ENCODE measurements at places on chromosomes 11 and 22. TPM values are rescaled to one million over a fixed set of nuclear protein-coding genes. Genes with fewer than 3 reads are reported as not detected.

The MGAT3 gene
- total RNA-seq, result 0.89 TPM

The KCNK7 gene
- total RNA-seq, result not detected

The JRKL gene
- 4.9 TPM for total RNA-seq

The DKK3 gene
- total RNA-seq, result 63.3 TPM

The APOBEC3H gene
- not detected for total RNA-seq

The CDC42EP2 gene
- total RNA-seq, result 15.1 TPM

The STX5 gene
- 37.4 TPM for total RNA-seq

The NAALADL1 gene
- total RNA-seq, result 1.3 TPM

The APOA5 gene
- total RNA-seq, result not detected

The HBD gene
- not detected for total RNA-seq

The OR4D5 gene
- not detected for total RNA-seq

The ART1 gene
- total RNA-seq, result not detected

The HORMAD2 gene
- not detected for total RNA-seq

The C11orf65 gene
- not detected for total RNA-seq

The DEFB131B gene
- total RNA-seq, result not detected

The OR52E8 gene
- not detected for total RNA-seq

The SMC1B gene
- total RNA-seq, result not detected

The KCNJ1 gene
- total RNA-seq, result not detected

The TLCD5 gene
- 3.9 TPM for total RNA-seq

The GRK2 gene
- 131 TPM for total RNA-seq

The BIK gene
- total RNA-seq, result 13.5 TPM

The MFRP gene
- total RNA-seq, result not detected

The OSM gene
- 1.3 TPM for total RNA-seq

The HBB gene
- 202 TPM for total RNA-seq

The RPS6KA4 gene
- total RNA-seq, result 81.1 TPM

The KDM4D gene
- not detected for total RNA-seq

The TSPAN4 gene
- 29.7 TPM for total RNA-seq

The ALX4 gene
- not detected for total RNA-seq

The GUCY1A2 gene
- total RNA-seq, result 6.1 TPM

The NXPE2 gene
- total RNA-seq, result not detected

The COX8A gene
- 523 TPM for total RNA-seq

The NRXN2 gene
- not detected for total RNA-seq

The ROBO4 gene
- total RNA-seq, result 43.3 TPM

The OR8G1 gene
- not detected for total RNA-seq

The SCGB2A2 gene
- not detected for total RNA-seq

The SLC5A12 gene
- total RNA-seq, result 2.2 TPM

The NFAM1 gene
- 18.1 TPM for total RNA-seq

The RGL4 gene
- not detected for total RNA-seq

The CEND1 gene
- total RNA-seq, result not detected

The POU2AF3 gene
- 0.58 TPM for total RNA-seq

The SOX10 gene
- not detected for total RNA-seq

The APOBEC3C gene
- 11.6 TPM for total RNA-seq

The KCTD14 gene
- 2.3 TPM for total RNA-seq

The ACRV1 gene
- total RNA-seq, result not detected

The C11orf16 gene
- total RNA-seq, result not detected

The KCNJ4 gene
- not detected for total RNA-seq

The SYT9 gene
- 0.73 TPM for total RNA-seq

The GSTT4 gene
- total RNA-seq, result not detected

The OSBP2 gene
- 7.5 TPM for total RNA-seq

The EMID1 gene
- 23.6 TPM for total RNA-seq

Measured in stomach (tissue), 19 donors.